CD4-positive, alpha-beta T cell treated with Interleukin-10 for 1 hour (primary cell): ENCODE measurements at places on chromosomes 7 and 10.

DNA sequence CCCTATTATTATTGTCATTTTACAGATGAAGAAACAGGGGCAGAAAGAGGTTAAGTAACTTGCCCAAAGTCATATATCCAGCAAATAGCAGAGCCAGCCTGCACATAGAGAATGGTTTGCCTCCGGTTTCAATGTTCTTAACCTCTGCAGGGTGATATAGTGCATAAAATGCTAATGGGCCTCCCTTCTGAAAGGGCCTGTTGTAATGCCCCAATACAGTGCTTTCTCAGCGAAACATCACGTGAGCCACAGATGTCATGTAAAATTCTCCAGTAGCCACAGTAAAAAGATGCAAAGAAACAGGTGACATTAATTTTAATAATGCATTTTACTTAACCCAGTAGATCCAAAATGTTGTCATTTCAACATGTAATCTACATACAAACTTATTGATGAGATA lies 38.1 kb downstream of the LRGUK start:
- DNase-seq = no peak

DNA sequence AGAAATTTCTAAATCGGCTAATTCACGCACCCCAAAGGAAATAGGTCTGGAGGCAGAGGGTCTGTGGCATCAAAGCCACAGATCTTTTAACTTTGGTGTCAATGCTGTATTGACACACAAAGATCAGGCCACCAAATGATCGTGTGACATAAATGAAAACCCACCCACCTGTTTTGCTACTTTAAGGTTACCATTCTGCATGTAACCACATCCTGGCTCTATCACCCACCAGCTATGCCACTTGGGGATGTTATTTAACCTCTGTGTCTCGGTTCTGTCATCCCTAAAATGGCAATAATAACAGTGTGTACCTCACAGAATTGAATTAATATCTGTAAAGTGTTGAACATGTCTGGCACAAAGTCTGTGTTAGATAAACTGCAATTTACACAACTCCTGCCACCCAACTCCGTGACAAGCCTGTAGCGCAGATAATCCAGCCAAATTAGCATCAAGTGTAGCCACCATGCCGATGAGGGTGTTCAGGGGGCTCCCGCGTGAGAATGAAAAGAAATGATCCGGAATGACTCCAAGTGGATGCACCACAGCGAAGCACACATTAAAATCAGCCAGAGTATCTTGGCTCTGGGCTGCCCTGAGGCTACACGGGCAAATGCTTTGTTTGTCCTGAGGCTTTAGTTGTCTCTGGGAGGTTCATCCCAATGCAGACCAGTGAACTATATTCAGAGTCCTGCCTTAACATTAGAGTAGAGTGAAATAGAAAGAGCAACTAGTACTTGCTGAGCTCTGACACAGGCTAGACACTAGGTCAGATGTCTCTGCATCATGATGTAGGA lies 158.4 kb upstream of the NEBL start:
- DNase-seq = no peak

- no peak for DNase-seq
These were observed 10.7 kb downstream of the CBLL1 start for GRCh38 chr7:107754642-107755041.

DNA sequence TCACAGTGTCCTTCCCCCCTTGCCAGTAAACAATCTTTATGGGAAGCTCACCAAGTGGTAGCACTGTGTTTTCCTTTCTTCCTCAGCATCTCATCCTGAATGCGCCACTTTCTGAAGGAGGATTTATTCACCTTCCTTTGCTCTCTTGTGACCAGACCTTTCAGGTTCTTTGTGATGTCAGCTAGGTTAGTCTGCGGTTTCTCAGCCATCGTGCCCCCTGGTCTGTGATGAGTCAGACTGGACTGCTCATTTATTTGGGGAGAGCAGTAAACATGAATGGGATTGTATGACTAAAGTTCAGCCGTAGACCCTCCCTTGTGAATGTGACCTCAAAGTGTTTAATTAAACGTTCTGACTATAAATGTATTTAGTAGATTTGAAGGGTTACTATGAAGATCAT lies 235.1 kb upstream of the CELF2 start:
- DNase-seq = no peak

GRCh38 chr10:20313665-20314064 lies 497.4 kb downstream of the PLXDC2 start:
- no peak for DNase-seq

DNA sequence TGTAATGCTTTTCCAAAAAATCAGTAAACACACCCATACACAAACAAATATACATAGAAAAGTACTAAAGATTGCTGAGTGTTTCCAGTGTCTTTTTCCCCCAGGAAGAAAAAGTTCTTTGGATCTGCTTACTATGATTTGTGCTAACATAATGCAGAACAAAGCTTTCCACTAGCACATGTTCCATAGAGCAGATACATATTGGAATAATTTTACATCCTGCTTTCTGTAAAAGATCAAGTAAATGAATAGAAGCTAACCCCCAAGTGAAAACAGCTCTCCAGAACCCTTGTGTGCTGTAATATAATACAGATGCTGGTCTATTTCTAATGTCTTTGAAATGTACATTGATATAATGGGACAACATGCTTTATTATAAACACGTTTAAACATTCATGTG lies 125.5 kb downstream of the PON1 start:
- no peak for DNase-seq

DNA sequence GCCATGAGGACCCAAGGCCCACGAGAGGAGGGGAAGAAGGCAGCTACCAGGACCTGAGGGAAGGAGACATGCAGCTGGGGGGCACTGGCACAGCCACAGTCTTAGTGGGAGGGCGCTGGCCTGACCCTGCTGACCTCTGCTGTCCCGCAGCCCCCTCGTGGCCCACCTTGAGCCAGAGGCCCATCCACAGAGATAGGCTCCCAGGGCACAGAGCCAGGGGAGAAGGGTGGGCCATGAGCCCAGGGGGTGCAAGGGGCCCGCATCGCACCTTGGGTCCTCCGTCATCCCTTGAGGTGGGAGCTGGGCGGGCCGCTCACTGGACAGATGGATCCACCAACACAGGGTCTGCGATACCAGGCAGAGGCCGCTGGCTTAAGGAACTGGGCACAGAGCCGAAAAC lies 387.7 kb upstream of the PFKP start:
- no peak for DNase-seq

DNA sequence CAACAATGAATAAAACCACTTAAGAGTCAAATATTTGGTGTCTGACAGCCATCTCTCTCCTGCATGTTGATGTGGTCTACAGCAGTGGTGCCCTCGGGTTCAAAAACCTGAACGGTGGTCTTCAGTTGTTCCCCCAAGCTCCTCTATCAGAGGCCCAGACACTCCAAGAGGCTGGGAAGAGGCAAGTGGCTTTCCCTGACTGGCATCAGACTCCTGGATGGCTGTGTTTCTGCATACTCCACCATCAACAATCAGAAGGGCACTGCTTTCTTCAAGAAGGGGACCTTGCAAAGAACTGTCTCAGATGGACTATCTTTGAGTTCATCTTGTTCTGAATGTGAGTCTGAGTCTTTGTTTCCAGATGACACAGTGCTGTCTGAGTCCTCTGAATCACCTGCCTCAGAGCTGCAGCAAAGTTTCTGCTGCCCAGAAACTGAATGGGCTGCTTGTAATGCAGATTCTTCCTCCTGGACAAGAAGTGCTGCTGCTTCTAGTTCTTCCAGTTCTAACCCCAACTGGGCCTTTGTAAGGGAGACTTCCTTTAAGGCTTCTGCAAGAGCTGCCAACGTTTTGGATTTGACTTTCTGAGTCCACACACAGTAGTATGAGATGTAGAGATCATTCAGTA lies 5.9 kb upstream of the SGMS1 start:
- no peak for DNase-seq

DNA sequence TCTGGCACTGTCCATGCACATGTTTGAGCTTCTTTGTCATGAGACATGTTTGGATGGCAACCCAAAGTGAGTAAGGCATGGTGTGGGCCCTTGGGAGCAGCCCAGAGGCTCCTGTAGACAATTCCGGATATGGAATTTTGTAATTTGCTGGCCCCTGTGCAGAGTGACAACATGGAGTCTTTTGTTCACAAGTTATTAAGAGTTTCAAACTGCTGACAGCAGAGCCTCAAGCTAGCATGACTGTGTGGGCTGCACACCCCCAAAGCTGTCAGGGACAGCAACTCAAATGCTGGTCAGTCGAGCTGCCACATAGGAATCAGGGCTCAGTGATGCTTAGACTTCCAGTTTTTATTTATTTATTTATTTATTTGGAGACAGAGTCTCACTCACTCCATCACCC lies 7.0 kb upstream of the MYL7 start:
- DNase-seq = no peak

DNA sequence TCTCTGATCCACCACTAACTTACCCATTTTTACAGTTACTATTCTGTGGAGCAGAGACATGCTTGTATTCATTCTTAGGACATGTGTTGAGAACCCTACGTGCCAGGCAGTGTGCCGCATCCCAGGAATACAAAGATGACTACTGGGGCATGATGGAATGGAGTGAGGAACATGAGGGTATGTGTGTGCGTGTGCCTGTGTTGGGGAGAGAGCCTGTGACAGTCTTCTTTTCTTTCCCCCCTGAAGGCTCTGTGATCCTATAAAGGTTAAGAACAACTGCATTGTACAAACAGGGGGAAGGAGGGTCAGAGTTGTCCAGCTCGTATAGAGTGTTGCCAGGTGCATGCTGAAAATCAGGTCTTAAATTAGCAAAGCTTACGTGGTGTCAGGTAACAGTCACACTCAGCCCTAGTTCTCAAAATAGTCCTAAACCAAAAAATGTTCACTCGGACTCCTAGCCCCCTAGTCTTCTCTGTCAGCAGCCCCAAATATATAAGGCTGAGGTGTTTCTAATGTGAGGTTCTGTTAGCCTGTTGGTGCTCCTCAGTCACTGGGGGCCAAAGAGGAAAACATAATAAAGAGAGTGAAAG lies 161.9 kb downstream of the CELF2 start:
- DNase-seq = no peak

DNA sequence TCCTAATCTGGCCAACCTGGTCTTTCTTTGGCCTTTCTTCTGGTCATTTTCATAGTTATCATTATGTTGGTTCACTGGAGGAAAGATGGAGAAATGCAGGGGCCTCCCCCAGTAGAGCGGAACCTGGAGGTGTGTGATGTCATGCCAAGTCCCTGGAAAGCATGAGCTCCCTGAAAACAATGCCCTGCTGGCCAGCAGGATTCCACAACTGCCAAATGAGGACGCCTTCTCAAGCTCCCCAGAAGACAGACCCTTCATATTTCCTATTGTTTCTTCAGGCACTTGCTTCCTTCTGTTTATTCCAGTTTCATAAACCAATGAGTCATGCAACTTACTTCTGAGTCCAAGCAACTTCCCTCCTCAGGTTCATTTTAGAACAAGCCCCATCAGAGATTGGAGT lies 339.0 kb downstream of the GATA3 start:
- DNase-seq = no peak

DNA sequence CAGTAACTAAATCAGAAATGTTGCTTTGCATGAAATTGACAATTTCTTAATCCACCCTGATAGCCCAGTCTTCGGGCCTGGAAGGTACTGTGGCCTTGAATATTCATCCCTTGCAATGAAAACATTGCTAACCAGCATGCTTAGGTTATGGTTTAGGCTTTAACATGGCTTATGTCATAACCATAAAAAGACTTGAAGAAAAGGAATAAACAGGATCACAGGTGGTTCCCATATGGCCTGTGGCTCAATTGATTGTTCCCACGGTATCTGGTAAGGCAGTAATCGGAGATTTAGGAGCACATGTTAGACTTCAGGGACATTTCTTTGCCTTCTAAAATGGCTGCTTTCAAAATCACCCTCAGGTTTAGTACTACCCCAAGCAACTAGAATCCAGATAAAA lies 139.5 kb downstream of the ST7 start:
- no peak for DNase-seq

DNA sequence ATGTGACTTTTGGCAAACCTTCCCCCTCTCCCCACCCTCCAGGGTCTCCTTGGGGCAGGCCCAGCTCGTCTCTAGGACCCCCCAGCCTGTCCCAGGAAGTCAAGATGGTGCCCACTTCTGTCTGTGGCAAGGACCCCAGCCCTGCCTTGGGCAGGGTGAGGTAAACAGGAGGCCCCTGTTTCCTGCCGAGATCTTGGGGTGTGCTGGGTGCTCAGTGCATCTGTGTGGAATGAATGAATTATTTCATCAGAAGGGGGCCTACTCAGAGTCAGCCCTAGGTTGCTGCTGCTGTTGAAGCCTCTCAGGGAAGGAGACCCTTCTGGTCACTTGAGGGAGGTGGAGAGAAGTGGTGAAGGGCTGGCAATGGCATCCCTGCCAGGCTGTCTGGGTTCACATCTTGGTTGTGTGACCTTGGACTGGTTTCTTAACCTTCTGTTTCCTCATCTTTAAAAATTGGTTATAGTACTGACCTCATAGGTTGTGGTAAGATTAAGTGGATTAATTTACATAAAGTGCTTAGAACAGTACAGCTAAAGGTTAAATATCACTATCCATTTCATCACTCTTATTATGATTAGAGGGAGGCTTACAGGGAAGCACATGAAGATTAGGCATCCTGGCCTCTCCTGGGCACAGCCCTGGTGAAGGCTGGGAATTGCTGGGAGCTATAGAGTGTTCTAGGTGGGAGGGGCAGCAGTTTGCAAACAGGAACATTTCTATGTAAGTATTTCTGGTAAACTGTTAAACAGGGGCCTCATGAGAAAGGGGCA lies 67.7 kb downstream of the ZMIZ1 start:
- no peak for DNase-seq

GRCh38 chr7:44336491-44336890 lies 11.1 kb upstream of the CAMK2B start:
- DNase-seq = no peak

GRCh38 chr7:92709150-92709549 lies 119.0 kb upstream of the FAM133B start:
- DNase-seq = no peak

DNA sequence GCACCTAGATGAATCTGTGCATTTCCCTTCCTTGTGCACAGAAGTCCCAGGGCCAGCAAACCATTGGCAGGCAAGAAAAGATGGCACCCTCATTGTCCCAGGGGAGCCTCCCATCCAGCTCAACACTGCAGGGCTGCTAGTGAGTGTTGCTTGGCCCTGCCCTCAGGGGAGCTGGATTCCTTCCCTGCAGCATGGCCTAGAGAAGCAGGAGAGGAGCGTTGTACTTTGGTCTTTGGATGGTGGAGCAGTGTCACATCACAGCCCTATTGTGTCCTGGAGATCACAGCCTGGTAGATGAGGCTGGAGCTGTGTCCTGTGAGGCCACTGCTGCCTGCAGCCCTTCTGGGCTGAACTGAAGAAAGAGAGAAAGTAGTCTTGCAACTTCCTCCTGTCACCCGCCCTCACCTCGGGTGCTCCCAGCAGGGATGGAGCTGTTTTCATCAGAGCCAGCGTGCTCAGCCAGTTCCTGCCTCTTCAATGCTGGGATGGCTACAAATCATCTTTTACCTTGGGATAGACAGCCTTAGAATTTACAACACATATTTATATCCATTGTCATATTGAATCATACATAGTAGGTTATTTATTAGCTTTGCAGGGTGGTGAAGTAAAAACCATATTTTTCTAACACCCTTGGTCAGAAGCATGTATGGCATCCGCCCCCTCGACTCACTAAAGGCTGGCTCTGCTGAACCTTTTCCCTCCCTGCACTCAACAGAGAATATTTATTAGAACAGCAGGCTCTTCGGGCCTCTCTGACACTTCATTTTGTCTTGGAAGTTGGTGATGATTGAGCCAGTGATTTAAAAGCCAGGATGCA lies 43.1 kb upstream of the FAM180A start:
- DNase-seq = no peak
